ENCODE measurements at places on chromosomes 3 and 15.

DNA sequence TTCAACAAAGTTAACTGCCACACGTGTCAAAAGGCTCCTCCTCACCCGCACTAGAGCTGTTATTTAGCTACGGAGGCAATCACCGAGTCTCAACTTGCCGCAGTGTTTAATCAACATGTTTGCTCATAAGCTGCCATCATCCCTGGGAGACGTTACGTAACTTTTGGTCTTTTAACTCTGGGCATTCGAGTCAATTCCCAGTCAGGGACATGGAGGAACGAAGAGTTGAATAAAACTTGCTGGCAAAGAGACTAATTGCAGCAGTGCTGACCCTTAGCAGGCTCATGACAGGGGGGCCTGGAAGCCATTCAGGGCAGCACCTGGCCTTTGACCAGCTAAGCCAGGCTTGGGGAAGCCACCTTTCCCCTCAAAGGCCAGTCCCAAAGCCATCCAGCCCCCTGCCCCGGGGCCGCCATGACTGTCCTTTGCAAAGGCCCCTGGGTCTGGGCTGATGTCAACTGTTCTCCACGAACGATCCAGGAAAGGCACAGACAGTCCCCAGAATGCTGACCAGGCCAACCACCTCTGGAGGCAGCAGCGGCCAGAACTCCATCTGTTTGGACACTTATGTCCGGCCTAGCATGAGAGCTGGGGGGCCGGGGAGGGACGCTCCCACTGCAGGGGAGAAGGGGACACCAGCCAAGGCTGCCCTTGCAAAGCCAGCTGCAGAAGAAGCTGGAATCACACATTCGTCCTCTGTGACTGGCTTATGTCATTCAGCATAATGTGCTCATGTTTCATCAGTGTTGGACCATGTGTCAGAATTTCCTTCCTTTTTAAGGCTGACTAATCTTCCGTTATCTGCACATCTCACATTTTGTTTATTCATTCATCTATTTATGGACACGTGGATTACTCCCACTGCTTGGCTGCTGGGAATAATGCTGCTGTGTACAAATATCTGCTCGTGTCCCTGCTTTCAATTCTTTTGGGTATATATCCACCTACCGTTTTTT, 43.7 kb downstream of the PCSK6 start:
- peak; percentile 90 for DNase-seq

DNA sequence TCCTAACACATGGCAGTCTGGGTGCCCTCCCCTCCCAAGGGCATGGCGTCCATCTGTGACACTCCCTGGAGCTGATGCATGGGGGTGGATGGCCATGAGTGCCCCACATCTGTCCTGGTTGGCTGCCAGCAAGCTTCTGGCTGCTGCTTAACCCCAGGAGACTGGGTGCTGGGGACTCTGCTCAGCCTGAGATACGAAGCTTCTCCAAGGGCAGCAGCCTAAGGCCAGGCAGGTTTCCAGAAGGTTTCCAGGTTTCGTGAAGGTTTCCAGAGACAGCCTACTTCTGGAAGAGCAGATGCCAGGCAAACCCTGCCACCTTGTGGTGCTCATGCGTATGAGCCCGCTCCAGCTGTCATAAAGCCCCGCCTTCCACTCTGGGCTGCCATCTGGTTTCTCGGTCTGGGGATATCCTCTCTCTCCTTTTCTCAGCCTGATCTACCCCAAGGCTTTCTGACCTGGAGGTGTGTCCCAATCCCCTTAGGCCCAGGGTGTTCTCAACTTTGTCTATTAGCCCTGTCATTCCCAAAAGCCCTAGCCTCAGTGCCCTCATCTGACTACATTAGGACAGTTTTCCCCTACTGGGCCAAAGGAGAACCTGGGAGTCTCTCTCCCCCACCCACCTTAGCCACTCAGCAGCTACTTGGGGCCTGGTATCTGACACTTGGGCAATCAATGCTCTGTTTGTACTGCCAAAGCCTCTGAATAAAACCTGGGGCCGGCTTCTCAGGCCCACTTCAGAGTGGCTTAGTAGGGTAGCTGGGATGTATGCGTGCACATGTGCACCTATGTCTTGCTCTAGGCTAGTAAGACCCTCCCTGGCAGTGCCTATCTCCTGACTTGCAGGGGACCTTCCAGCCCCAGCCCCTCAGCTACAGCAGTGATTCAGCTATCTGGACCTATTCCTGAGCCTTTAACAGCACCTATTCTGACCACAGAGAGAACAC, 12.0 kb downstream of the MRPL46 start:
- DNase-seq = peak; percentile 73

GRCh38 chr15:82051664-82052063, 5.8 kb upstream of the MEX3B start:
- DNase-seq = peak; percentile 80

- peak; percentile 97 for DNase-seq
Measured at GRCh38 chr15:44102675-44103254, 92.3 kb downstream of the FRMD5 start.

DNA sequence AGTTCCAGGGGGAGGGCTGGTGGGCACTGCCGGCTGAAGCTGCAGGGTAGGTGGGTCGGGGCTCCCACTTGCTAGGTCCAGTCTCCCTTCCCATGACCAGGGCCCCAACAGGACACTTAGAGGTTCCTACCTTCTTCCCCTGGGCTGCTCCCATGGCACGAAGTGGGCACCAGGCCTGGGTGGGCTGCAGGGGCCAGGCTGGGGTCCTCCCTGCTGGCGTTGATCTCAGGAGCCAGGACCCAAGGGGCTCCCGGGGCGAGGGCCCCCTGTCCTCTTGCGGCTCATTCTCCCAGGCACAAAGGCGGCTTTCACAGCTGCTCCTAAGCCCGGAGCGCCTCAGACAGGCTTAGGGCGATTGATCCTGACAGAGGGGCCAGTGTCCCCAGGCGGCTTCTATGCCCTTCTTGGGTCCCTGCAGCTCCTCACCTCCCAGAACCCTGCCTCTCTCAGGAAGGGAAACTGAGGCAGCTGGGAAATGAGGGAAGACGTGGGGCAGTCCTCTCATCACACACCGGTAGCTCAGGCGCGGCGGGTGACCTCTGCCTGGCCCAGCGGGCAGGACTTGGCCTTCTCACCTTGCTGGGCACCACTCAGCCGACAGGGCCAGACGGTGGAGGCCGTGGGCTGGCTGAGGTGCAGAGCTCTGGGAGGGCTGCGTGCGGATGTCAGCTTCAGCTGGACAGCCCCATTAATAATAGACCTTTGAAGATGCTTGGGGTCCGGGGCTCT, 39.6 kb downstream of the FAM3D start:
- DNase-seq = no peak

DNA sequence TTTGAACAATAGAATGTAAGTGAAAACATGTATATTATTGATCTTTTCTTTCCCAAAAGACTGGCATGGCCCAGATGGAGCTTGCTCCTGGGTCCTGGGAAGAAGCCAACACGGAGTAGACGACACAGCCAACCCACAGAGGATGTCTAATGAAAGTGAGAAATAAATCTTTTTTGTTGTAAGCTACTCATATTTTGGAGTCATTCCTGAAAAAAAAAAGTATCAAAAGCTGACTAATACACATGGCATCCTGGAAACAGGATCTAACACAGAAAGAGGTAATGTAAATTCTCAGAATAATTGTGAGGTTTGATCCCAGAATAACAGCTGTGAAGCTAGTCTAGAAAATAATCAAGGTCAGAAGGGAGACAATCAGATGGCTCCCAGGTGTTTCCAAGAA, 12.6 kb upstream of the FRMD5 start:
- peak; percentile 96 for DNase-seq

DNA sequence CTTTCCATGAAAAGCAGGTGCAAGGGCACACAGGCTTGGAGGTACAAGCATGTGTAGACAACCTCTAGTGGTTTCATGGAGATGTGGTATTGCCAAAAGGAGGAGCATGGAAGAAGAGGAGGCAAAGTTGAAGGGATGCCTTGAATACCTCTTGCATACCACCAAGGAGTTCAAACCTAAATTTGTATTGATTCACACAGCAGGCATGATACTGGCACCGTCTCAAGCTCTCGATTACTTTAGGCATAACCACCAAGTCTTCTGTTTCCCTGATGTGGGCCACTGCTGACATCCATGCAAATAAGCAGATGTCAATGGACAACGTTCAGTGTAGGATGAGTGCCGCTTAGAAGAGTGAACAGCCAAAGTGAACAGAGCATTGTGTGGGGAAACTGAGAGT, 87.1 kb downstream of the SCN11A start:
- no peak for DNase-seq

DNA sequence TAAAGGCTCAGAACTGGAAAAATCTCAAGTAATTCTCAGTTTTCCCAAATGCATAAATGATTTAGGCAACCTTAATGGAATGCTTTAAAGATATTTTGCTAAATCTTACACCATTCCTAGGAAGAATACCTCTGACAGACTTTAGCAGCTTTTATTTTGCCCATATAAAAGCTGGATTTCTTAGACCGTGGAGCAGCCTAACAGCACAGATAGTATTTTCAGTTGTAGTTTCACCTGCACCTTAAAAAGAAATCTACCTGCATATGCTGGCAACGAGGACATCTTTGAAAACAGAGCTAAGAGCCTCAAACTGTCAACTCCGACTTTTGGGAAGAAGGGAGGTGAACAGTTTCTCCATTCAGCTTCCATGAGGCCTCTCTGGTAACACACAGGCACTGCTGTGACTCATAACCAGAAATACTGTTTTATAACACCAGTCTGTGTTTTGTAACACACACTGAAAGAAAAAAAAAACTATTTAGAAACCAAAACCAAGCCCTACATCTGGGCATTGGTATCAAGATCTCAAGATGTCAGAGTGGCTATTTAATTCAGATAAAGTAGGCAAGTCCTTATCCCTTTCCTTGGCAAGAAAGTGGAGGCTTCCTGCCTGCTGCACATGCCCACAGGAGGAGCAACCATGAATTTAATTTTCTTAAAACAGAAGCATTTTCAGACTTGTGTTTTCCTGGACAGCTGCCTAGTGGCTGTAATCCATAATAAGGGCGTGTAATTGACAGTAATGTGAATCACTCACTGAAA, 181.5 kb upstream of the ICE2 start:
- peak; percentile 73 for DNase-seq

- DNase-seq = no peak
Measured at GRCh38 chr3:111800472-111800871, 58.6 kb upstream of the PHLDB2 start.

DNA sequence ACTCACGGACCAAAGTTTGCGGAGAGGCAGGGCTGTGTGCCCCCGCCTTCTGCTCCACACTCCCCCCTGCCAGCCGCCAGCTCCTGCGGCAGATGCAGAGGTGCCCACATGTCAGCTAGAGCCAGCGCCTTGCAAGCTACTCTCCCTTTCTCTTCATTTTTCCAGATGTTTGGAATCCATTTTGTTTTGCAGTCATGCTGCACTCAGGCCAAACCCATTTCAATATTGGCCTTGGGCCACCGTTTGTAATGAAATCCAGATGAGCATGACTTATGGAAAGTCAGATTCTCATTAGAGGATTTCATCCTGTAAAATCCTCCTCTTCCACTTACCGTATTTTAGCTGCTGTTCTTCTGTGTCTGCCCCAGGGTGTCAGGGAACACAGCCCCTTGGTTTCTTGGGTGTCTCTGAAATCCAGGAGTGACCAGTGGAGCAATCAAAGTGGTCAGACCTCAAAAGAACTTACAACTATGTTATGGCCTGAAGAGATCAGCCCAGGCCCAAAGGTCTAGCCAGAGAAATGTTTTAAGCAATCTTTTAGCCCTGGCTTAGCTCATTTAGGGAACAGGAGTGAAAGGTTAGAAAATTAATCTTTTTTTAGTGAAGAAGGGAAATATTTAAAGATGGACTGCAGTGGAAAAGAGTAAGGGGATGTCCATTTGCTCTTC, 65.8 kb downstream of the AAGAB start:
- DNase-seq = no peak

GRCh38 chr15:41948490-41948889, 23.9 kb downstream of the EHD4 start:
- DNase-seq = no peak

DNA sequence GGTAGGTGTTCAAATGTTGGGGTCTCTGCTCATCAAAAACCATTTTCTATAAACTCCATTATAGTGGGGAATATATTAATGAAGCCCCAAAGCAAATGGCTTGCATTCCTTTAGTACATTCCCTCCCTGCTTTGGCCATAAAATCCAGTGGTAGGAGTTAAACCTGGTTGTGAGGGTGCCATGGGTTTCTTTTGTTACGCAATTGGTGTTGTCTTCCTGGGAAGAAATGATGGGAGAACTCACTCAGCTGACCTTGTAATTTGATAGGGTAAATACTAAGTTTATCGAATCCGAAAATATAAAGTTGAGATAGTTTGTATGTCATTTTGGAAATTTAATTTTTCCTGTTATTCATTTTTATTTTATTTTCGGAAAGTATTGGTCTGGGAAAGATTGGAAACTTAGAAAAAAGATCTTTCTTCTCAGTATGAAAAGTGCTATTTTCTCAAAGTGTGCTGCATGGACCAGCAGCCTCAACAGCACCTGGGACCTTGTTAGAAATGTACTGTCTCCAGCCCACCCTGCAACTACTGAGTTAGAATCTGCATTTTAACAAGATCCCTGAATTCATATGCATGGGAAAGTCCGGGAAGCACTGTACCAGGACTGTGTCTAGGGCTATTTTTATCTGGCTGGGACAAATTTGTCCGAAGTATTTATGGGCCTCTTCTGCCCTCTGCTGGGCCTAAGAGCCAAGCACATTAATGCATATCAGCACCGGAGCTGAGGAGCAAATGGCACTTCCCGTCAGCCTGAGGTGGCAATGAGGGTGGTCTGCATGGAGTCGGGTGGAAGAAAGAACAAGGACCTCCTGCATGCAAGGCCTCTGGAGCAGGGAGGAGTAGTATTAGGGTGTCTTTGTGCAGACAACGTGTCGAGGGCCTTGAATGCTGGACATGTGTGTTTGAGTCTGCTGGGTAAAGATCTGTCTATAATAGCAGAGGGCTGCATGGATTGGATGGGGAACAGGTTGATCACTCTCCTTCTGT, 54.7 kb downstream of the FAM81A start:
- peak; percentile 69 for DNase-seq

DNA sequence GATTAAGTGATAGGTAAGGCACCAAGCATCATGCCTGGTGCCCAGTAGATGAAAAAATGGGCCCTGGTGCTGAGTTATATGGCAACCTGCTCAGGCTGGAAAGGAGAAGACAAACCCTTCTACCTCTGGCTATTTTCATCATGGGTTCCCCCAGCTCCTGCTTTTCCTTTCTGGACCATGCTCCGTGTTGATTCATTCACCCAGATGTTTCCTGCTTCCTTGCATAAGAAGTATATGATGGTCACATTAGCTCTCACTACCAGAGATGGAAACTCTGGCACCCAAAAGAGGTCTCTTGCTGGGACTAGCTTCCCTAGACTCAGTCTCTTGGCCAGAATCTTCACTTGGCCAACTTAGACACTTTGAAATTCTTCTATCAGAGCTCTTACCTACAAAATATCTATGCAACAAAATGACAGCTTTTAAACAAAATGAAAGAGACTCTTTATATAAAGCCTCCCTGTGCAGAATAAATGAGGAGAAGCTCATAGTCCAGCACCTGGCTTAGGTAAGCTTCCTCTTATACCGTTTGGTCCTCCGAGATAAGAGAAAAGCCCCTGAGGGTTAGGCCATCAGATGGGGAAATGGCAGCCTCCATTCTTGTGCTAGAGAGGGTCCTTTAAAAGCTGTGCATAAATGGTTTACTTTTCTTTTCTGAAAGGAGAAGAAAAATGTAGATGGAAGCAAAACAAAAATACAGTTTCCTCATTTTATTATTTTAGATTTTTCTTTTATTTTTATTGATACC, 46.8 kb upstream of the MCF2L2 start:
- no peak for DNase-seq

GRCh38 chr3:116916836-116917235, 207.3 kb downstream of the TUSC7 start:
- no peak for DNase-seq

GRCh38 chr3:183766107-183766506, 59.3 kb downstream of the MAP6D1 start:
- DNase-seq = no peak
